ENCODE measurements at places on chromosomes 7 and 10. TPM values are rescaled to one million over a fixed set of nuclear protein-coding genes. Genes with fewer than 3 reads are reported as not detected.

Gene SLC13A4
- total RNA-seq: 3.7 TPM

Gene AKR1B15
- 0.47 TPM for total RNA-seq

DNA sequence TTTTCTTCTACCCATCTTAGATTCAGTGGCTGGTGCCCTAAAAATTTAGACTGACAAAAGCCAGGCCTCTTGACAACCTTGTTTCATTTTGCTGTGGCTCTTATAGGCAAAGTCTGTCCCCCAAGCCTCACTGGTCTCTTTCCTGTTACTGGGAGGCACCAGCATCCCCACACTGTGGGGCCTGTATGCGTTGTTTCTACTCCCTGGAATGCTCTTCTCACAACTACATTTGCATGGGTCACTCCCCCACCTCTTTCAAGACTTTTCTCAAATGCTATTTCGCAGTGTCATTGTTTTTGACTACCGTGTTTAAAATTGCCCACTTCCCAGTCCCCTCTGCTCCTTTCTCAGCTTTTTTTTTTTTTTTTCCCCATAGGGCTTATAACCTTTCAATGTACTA lies 108.7 kb upstream of the DGKB start:
- DNase-seq: no peak

DNA sequence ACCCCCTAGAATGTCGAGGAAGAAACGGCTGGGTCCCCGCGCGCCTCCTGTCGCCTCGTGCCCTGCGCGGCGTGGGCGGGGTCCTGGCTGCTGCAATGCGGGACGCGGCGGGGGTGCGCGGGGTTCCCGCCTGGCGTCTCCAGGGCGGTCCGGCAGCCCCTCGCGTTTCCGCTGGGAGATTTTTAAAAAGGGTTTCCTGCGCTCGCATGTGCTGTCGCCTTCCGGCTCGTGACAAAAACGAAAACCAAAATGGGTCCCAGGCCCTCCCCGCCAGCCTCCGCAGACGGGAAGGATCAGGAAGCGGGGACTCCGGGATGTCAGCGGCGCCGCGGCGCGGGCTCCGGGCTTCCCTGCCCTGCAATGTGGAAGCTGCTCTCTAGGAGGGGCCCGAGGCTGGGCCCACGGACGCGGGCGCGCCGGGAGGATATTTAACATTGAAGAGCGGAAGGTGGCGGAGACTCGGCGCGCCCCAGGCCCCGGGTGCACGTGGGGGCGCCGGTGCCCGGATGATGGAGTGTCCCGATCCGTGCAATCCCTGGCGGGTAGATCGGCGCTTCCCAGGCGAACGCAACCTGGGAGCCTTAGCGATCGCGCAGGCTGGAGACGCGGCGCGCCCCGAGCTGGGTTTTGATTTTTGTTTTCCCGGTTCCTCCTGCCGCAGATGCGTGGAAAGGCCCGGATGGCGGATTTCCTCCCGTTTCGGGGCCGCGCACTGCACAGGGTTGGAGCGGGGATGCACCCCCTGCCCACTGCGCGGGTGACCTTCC lies 1.0 kb downstream of the PFKP start:
- DNase-seq: peak; percentile 73

DNA sequence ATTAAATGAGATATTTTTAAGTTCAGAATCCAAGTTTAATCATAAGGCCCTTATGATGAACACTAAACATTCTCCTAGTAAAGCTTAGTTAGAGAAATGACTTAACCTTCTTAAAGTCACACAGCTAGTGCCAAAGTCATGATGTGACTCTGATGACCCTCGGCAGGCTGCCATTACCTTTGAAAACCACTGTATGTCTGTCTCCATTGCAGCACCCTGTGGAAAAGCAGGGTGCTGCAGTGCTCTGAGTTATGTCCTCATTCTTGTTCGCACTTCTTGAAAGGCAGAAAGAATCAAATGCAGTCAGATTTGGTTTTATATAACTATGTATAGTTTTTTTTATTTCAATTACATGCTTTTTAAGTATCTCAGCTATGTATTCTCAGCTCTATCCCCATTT lies 105.0 kb downstream of the PHTF2 start:
- DNase-seq: no peak

DNA sequence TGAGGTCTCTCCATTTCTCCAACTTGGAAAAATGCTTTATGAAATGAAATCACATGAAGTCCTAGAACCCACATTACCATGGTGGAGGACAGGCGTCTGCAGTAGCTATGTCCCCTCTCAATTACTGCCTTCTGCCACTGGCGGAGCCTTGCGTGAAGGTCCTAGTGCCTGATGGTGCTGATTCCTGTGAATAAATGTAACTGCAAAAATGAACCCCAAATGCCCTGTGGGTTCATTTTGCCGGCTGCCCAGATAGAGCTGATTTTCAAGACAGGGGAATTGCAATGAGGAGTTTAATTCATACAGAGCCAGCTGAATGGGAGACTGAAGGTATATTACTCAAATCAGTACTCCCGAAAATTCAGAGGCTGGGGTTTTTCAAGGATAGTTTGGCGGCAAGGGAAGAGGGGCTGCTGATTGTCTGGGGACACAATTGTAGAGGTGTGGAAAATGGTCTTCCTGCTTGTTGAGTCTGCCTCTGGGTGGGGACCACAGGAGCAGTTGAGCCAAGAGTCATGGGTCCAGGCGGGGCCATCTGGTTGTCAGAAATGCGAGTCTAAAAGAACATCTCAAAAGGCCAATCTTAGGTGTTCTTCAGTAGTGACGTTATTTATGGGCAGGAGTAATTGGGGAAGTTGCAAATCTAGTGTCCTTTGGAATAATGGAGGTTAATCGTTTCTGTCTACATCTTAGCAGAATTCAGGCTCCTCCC lies 13.5 kb downstream of the PRF1 start:
- no peak for DNase-seq

- no peak for DNase-seq
These were observed 70.5 kb downstream of the CACNB2 start for GRCh38 chr10:18210711-18211110.

GRCh38 chr10:10677479-10677878 lies 340.2 kb upstream of the CELF2 start:
- DNase-seq: peak; percentile 67

Gene HOXA9
- total RNA-seq: not detected

- DNase-seq: no peak
These were observed 4.0 kb upstream of the FAM53B start for GRCh38 chr10:124748166-124748565.

DNA sequence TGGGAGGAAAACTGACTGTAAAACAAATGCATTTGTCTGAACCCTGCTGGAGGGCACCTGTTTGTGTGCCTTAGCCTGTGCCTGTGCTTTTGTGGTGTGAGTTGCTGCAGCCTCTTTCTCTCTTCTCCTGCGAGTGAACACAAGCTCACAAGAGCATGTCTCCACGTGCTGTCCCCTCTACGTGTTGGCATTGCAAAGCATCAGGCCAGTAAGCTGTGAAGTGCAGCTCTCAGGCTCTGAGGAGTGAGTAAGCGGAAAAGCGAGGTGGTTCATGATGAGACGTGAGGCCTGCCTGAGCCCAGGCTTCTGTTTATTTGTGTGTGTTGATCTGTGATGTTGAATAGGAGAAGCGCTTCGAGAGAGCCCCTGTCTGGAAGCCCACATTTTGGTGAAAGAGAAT lies 85.6 kb upstream of the PDCD4 start:
- DNase-seq: no peak

- DNase-seq: no peak
These were observed 22.2 kb upstream of the CPXM2 start for GRCh38 chr10:123913688-123914268.

Gene PILRA
- 7.3 TPM for total RNA-seq

- DNase-seq: no peak
These were observed 66.3 kb downstream of the PARD3 start for GRCh38 chr10:34748767-34749166.

- DNase-seq: no peak
These were observed 17.5 kb downstream of the CFAP69 start for GRCh38 chr7:90262438-90262837.

Gene CUEDC2
- 41.7 TPM for total RNA-seq

- no peak for DNase-seq
These were observed 220.6 kb downstream of the ARHGAP12 start for GRCh38 chr10:31708046-31708445.

GRCh38 chr10:100890141-100890672 lies 22.6 kb upstream of the SLF2 start:
- peak; percentile 17 for DNase-seq

- DNase-seq: no peak
These were observed 18.8 kb upstream of the MET start for GRCh38 chr7:116653204-116653603.

- DNase-seq: no peak
These were observed 28.3 kb upstream of the GNA12 start for GRCh38 chr7:2872296-2872874.

Gene MAGI2
- 27.3 TPM for total RNA-seq

Gene PNLIPRP2
- not detected for total RNA-seq

Gene CPXM2
- 2.9 TPM for total RNA-seq

- DNase-seq: no peak
These were observed 12.3 kb downstream of the CISD1 start for GRCh38 chr10:58281092-58281752.

Gene FAM25A
- not detected for total RNA-seq

DNA sequence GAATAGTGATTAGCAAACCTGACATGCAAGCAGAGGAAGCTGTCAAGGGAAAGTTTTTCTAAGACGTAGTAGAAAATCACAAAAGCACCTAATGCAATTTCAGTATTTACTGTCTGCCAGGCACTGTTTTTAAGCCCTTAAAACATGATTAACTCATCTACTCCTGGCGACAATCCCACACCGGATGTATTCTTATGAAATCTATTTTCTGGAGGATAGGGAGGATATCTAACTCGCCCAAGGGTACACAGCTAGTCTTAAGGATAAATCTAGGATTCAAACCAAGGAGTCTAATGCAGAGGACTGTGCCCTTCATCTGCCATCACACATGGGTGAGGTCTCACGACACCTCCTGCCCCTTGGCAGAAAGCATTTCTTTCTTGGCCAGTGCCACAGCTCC lies 47.8 kb upstream of the FIGNL1 start:
- DNase-seq: no peak

DNA sequence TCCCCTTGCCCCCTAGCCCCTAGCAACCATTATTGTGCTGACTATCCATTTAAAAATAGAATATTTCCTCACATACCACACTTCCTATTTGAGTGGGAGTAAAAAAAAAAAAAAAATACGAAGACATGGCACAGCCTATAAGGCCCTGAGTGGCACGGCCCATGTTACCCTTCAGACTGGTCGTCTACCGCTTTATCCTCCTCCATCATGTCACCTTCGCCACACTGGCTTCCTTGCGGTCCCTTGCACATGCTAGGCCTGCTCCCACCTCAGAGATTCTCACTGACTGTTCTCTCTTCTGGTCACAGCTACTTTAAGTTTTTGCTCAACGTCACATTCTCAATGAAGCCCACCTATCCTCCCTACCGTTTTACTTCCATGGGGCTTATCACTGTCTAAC lies 130.3 kb downstream of the ATE1 start:
- no peak for DNase-seq

- DNase-seq: no peak
These were observed 76.6 kb downstream of the SUGCT start for GRCh38 chr7:40211276-40212003.

Gene LRRC18
- total RNA-seq: not detected

Gene SAMD9
- 0.04 TPM for total RNA-seq

DNA sequence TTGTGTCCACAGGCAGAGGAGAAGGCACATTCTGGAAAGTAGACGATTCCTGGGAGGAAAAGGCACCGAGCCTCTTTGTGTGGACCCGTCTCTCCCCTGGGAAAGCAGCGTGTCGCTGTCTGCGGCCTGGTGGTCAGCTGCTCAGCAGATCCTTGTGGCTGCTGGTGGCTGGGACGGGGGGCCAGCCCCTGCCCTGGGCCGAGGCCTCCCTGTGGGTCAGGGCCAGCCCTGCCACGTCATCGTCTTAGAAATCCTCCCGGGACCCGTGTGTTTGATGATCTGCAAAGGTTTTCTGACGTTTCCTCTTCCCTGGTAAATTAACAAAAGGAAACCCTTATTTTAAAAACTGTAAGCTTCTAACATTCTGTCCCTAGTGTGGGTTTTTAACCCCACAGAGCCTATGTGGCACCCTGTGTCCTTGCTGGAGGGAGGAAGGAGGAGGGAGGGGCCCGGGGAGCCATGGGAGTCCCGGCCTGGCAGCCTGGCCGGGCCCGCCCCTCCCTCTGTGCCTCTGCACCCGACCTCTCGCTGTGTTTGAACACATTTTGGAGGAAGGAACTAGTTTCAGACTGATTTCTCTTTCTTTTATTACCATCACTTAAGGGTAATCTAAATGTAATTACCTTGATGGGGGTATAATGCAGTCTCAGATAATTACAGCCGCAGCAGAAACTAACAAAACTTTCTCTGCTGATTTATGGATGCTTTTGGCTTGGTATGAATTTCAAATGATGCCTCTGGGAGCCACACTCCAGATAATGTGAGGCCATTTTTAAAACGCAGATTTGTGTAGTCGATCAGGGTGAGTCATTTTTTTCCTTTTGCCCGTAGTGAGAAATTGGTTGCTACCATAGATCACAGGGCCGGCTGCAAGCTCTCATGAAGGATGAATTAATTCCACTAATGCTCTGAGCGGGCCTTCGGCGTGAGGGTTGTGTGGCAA lies 85.5 kb downstream of the NKX6-2 start:
- no peak for DNase-seq

GRCh38 chr10:122062831-122063674 lies 74.1 kb downstream of the TACC2 start:
- no peak for DNase-seq

GRCh38 chr7:90119178-90119971 lies 34.9 kb upstream of the STEAP1 start:
- DNase-seq: no peak

- DNase-seq: no peak
These were observed 14.3 kb downstream of the EIF4EBP2 start for GRCh38 chr10:70418229-70418628.

DNA sequence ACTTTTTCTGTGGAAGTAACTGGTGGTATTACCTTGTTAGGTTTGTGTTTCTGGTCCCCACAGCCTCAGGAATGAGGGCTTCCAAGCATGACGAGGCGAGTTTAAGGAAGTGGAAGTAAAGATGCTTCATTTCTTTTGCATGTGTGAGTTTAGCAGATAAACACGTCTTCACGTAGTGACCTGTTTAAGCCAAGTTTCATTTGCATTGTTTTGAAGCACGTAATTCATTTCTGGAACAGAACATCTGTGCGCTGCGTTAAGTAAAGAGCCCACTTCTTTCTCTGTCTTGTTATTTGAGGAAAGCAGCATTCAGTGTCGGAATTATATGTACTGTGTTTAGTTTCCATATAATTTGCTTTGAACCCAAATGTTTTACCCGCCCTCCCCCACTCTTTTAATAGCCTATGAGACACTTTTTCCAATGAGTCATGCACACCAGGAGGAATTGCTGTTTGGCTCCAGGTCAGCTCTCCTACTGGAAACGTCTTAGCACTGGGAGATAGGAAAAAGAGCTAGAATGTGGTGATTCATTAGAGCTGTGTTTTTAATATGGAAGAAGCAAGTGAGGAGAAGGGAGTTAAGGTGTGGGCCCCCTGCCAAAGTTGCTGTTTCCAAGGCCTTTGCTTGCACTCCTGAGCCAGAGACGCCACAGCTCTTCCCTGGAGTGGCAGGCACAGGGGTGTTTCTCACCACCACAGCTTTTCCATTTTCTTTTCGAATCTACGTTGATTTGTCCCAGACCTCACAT lies 36.7 kb downstream of the BTBD16 start:
- no peak for DNase-seq

Gene SVOPL
- 1.1 TPM for total RNA-seq

Gene AIMP2
- total RNA-seq: 82.4 TPM

Gene TEX36
- not detected for total RNA-seq

Gene CDK1
- total RNA-seq: 111 TPM

Gene SOSTDC1
- 0.55 TPM for total RNA-seq
